ENCODE measurements at places on chromosomes 5 and 9. TPM values are rescaled to one million over a fixed set of nuclear protein-coding genes. Genes with fewer than 3 reads are reported as not detected.

DNA sequence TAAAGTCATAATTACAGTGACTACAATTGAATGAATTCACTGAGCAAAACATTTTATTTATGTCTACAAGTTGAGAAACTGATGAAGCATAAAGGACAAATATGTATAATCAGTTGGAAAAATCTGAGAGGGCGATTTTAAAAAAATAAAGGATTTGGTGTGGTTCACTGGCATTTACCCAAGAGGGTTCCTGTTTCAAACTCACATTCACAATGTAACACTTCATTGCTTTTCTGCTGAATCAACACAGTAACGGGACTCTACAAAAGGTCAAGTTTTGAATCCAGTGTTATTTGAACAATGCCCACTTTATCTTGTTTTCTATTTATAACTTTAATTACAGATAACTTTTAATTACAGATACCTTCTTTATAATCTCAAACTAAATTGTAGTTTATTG lies 138.6 kb downstream of the NUDT12 start:
- no peak for DNase-seq

DNA sequence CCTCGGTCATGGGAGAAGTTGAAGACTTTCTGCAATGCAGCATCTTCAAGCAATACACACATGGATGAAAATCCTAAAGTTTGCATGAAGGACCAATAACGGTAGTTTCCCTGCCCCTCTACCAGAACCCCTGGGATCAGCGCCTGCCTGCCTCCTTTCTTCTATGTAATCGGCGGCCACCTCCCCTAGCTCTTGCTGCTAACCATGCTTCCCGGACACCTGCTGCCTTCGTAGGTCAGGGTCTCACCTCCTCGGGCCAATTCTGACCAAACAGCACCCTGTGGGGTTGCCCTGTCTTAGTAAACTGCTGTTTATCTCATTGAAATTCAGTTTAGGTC lies 388 bp upstream of the MED10 start:
- no peak for DNase-seq

DNA sequence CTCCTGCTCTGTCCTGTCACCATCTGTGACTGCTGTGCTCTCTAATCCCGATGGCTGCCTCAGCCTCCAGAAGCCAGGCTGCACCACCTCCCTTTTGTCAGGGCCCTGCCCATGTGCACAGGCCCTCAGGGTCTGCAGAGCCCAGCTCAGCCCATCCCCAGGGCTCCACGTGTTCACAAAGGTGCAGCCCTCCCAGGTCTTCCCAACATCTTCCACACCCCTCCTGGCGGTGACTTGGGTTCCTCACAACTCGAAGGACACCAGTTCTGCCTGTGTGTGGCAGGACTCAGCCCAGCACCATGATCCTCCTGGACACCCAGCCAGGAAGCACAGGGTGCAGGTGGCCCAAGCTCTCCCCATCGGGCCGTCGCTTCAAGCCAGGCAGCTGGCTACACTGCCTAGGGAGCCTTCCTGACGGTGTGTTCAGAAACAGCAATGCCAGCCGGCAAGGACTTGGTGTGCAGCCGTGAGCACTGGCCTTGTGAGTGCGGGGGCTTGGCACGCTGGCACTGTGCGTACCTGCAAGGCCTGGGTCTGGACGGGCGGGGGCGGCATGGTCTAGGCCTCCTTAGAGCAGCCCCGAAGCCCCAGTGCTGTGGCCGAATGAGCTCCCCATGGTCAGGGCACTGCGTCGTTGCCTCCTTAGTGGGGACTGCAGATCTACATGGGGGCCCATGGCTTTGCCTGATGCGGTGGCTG lies 96.1 kb downstream of the MRPL36 start:
- no peak for DNase-seq

Gene PCDHGA11
- 1.1 TPM for total RNA-seq

GRCh38 chr5:139664727-139665351 lies 16.7 kb downstream of the CXXC5 start:
- no peak for DNase-seq

Gene PAIP1
- 51.2 TPM for total RNA-seq

Gene GRHPR
- 109 TPM for total RNA-seq

DNA sequence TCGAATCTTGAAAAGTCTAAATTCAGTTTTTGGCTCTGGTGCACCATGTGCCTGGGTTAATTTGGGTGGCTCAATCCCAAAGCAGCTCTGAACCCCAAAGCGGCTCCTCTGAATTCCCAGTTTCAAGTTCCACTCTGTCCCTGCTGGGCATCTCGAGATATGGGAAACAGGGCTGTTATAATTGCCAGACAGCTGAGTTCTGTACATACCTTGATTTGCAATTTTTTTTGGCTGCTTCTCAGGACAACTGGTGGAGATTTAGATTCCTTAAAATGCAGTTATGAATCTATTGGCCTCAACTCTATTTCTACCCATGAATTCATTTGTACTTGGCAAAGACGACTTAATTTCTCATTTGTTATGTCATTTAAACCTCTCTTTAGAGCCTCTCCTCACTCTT lies 808.5 kb downstream of the TLE4 start:
- DNase-seq: no peak

Gene CDH6
- total RNA-seq: 1.3 TPM

DNA sequence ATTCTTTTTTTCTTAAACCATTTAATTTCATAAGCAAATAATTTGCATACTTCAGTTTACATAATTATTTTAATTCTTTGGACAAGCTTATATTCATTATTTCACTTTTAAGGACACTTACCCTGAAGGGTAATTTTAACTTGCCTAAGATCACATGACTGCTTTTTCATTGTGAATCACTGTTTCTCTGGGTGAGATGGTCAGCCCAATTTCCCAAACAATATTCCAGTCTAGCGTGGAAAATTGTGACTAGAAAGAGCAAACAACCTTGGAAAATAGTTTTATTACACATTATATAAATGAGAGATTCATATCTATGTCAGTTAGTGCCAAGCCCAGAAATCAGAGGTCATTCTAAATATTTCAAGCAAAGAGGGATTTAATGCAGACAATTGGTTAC lies 21.4 kb upstream of the JAKMIP2 start:
- no peak for DNase-seq

- no peak for DNase-seq
Observed at GRCh38 chr5:135761746-135762145, 72.7 kb upstream of the SLC25A48 start.

- DNase-seq: no peak
Observed at GRCh38 chr9:128893354-128893753, 11.4 kb downstream of the LRRC8A start.

DNA sequence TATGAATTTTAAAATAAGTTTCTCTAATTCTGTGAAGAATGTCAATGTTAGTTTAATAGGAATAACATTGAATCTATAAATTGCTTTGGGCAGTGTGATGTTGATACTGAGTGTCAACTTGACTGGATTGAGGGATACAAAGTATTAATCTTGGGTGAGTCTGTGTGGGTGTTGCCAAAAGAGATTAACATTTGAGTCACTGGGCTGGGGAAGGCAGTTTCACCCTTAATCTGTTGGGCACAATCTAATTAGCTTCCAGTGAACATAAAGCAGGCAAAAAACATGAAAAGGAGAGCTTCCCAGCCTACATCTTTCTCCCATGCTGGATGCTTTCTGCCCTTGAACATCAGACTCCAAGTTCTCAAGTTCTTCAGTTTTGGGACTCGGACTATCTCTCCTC lies 832.0 kb upstream of the ARRDC3 start:
- no peak for DNase-seq

DNA sequence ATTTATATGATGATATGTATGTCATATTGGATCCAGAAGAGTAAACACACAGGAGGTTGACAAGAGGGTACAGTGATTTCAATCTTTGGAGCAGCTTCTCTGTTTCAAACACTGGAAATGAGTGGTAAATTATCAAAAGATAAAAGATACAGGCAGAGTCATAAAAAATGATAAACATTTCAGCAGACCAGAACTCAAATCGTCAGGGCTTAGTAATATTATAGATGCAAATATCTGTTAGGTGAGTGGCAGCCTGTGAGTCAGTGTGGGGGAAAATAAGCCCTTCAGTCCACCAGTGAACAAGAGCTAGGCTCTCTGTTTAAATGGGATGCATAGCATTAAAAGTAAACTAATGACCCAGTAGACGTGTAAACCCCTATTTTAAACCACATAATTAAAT lies 1378.1 kb downstream of the EFNA5 start:
- no peak for DNase-seq

Gene IRX1
- total RNA-seq: not detected

DNA sequence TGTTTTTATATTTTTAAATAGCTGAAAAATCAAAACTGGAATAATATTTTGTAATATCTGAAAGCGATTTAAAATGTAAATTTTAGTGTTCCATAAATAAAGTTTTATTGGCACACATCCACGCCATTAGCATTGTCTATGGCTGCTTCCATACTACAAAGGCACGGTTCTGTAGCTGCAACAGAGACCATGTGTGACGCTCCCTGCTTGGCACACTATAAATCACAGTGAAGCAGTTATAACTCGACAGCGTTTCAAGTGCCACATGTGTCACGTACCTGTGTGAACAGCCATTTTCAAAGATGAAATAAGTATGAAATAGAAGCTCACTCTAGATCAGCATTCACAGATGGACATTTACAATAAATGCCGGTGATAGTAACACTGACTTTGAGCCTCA lies 810.1 kb upstream of the WWC1 start:
- no peak for DNase-seq

GRCh38 chr5:63860379-63860778 lies 101.9 kb downstream of the HTR1A start:
- no peak for DNase-seq

Gene FOXI1
- total RNA-seq: not detected

Data from Peyer's patch (tissue), 4 donors.